A549 treated with GW870086 at 1 μM for 4 hours (cell line): ENCODE measurements at places on chromosomes 4 and X. TPM values are rescaled to one million over a fixed set of nuclear protein-coding genes. Genes with fewer than 3 reads are reported as not detected.

The RBM47 gene
- 19.5 to 26.4 TPM (median 24.1 TPM) in 5 replicates for total RNA-seq

The BEX1 gene
- total RNA-seq, result not detected in 5 replicates

The MAGEC3 gene
- total RNA-seq, result not detected in 5 replicates

The ACSL1 gene
- 22.1 to 25.1 TPM (median 23.7 TPM) in 5 replicates for total RNA-seq

The INTS6L gene
- total RNA-seq, result 0.08 to 0.31 TPM (median 0.14 TPM) in 5 replicates

The GABRG1 gene
- not detected in 5 replicates for total RNA-seq

The PASD1 gene
- total RNA-seq, result not detected in 5 replicates

The TRO gene
- total RNA-seq, result 0.56 to 1.2 TPM (median 0.70 TPM) in 5 replicates

The REST gene
- total RNA-seq, result 6.1 to 8.8 TPM (median 7.9 TPM) in 5 replicates

The FAM9B gene
- total RNA-seq, result 0.10 TPM in 1 of 5 replicates, not detected in the others

The BEX3 gene
- 230 to 272 TPM (median 244 TPM) in 5 replicates for total RNA-seq
